NCI-H187 (cell line): ENCODE measurements at places on chromosomes 1 and 21.

- DNase-seq, result no peak
Observed at GRCh38 chr1:119000371-119001180, 12.4 kb upstream of the TBX15 start.

DNA sequence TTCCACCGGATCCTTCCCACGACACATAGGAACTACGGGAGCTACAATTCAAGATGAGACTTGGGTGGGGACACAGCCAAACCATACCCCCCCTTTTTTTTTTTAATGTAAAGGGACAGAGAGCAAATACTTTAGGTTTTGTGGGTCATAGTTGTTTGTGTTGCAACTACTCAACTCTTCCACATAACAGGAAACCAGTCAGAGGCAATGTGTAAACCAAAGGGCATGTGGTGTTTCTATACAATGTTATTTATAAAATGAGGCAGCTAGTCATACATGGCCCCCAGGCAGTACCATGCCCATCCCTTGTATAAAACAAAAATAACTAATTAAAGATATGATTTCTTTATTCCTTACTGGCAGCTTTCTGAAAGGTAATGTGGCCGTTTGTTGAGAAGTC is 845.4 kb upstream of the ADAMTS5 start:
- no peak for DNase-seq

DNA sequence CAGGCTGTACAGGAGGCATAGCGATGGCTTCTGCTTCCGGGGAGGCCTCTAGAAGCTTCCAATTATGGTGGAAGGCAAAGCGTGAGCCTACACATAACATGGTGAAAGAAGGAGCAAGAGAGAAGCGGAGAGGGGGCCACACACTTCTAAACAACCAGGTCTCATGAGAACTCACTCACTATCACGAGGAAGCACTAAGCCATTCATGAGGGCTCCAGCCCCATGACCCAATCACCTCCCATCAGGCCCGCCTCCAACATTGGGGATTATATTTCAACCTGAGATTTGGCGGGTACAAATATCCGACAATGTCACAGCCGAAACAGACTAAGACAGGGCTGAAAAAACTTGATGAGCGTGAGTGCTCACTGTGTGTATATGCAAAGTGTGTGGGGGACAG is 89.3 kb upstream of the CNIH3 start:
- DNase-seq, result no peak

DNA sequence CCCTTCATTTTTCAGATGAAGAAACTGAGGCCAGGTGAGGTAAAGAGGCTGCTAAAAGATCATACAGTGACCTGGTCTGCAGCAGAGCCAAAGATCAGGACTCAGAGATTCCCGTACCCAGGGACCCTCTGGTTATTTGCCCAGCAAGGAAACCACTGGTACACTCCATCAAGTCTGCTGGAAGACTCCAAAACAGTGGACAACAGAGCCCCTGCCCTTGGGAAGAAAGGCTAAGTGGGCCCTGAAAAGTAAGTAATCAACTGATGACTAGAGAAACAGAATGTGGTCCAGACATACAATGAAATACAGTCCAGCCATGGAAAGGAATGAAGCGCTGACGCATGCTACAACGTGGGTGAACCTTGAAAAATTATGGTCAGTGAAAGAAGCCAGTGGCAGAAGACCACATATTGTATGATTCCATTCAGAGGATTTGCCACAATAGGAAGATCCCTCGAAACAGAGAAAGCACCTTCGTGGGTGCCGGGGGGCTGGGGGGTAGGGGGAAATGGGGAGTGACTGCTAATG is 106.4 kb downstream of the ETS2 start:
- no peak for DNase-seq

DNA sequence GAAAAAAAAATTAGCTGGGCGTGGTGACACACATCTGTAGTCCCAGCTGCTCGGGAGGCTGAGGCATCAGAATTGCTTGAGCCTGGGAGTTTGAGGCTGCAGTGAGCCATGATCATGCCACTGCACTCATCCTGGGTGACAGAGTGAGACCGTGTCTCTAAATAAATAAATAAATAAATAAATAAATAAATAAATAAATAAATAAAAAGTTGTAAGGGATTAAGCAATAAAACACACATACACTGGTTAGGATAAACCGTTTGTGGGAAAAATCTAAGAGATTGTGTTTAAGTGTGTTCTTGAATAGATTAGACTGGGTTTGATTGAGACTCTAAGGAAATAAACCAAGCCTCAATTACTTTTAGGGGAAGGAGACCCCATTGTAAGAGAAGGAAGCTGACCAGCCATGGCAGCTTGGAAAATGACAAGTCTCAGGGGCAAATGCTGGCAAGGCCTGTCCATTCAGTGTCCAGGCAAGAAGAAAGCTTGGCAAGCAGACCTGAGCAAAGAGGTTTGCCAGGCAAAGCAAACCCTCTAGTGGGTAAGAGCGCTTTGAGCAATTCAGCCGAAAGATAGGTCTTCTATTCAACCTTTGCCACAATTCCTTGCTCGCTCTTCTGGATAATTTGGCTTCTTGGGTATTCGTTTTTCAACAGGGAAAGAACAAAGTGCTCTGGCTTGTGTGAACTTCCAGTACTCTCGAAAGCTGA is 106.9 kb upstream of the SERBP1 start:
- DNase-seq, result no peak

DNA sequence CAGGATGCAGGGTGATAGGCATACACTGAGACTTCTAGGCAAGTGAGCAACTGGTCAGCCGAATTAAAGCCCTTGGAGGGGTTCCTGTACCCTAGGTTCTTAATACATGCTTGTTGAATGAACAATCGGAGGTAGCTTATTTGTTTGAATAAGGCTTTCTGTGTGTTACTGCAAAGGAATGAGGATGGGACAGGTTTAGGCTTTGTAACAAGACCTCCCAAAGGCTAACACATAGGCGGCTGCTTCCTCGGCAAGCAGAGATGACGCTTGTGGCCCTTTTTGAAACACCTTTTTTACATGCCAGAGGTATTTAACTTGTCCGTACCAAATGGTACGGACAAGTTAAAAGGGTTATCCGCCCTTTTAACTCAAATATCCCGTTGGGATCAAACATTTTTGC is 511.6 kb downstream of the KIF26B start:
- no peak for DNase-seq

DNA sequence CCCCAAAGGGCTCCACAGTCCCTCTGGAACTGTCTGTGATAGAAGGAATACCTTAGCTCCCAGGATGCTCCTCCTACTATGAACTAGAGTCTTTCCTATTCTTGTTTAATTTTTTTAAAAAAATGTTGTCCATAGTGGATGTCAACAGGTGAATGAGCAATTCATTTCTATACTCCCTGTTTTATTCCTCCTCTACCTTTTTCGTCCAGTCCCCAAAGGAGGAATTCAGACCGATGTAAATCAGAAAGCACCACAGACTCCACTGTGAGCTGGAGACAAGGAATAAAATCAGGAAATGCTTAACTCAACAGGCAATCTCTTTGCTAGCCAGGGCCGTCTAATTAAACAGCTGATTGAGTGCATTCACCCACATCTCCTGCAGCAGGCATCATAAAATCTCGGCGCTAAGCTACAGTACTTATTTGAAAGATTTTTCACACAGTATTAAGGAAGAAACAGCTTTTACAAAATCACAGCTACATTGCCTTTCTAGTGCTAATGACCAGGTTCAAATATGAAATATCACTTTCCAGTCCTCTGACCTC is 381.6 kb downstream of the SIPA1L2 start:
- DNase-seq, result no peak

GRCh38 chr1:22958556-22958955 is 14.1 kb downstream of the LACTBL1 start:
- DNase-seq, result no peak

GRCh38 chr1:173479649-173480048 is 2.5 kb downstream of the PRDX6 start:
- no peak for DNase-seq

GRCh38 chr1:235336903-235337302 is 8.5 kb downstream of the GGPS1 start:
- no peak for DNase-seq

DNA sequence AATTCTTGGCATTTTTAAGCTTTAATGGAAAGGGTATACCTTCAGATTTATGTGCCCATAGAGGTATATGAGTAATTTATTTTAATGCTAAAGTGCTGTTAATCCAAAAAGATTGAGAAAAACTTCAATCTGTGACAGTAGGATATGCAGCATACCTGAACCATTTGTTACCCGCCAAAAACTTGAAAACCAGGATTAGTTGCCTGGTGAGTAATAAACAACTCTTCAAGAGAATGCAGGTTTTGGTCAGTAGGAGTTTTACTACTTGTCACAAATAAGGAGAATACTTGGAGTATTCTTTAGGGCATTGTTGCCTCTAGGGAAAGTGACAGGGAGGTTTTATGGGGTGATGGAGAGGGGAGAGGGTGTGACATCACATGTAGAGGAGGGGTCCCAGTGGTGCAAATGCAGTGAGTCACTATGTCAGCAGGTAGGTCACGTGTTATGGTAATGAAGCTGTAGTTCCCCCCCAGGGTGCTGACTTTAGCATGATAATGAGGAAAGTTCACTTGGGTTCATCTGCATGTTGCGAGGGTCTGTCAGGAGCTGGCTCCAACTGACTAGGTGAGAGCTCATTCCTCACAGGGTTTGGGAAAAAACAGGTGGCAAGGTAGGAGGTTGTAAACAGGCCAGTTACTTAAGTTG is 23.1 kb downstream of the USP25 start:
- DNase-seq, result no peak

DNA sequence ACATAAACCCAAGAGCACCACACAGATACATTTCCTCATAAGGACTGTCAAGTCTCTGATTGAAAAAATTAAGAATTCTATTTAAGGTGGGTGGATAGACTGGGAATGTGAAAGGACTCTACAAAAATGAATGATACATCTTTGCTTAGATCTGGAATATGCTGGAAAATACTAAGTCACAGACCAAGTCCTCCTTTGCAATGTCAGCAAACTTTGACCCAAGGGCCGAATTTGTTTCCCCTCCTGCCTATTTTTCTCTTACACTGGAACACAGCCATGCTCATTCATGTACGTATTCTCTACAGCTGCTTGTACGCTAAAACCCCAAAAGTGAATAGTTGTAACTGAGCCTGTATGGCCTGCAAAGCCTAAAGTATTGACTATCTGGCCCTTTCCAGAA is 180.7 kb downstream of the ADSS2 start:
- no peak for DNase-seq

GRCh38 chr1:230883967-230884366 is 15.6 kb upstream of the C1orf198 start:
- DNase-seq, result no peak

DNA sequence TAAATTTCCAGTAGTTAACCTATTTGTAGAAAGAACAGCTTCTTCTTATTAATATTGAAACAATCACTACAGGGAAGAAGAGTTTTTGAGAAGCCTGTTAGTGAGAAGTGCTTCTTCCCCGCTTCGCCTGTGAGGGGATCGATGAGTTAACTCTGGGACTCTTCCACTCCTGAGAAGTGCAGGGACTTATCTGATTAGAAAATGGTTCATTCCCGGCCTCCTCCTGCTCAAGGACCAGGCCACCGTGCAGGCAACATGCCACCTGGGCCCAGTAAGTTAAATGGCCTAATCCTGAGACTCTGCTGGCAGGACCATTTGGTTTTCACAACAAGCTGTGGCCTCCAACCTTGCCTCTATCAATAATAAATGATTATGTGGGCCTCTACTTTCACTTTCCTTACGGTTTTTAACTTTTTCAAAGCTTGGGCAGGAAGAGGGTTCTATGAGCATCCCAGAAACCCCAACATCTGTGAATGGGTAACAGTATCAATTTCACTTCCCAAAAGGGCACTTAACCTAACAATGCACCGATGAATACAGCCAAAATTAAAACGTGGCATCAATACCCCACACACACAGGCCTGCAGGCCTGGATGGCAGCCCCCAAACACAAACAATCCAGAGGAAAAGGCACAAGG is 33.1 kb downstream of the SIPA1L2 start:
- no peak for DNase-seq

DNA sequence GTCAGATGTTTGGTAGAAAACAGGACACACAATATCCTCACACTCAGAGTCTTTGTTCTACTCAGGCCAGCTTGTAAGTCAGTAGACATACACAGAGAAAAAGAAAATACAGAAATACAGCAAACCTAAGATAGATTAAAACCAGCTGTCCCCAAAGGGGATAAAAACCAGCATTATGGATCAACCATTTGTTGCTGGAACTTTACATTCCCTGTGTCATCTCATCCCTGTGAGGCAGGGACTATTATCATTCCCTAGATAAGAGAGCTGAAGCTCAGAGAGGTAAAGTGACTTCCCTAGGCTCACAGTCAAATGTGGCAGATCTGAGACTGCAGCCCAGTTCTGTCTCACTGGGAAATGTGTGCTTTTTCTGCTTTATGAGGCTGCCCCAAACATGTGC is 80.7 kb downstream of the DMRTA2 start:
- DNase-seq, result no peak

GRCh38 chr1:242132121-242132817 is 133.4 kb upstream of the MAP1LC3C start:
- DNase-seq, result no peak

- no peak for DNase-seq
Observed at GRCh38 chr21:44440241-44441040, 14.9 kb upstream of the LRRC3 start.

GRCh38 chr1:165287781-165288180 is 68.7 kb downstream of the LMX1A start:
- no peak for DNase-seq

GRCh38 chr1:33244143-33244808 is 12.0 kb upstream of the ZNF362 start:
- no peak for DNase-seq

DNA sequence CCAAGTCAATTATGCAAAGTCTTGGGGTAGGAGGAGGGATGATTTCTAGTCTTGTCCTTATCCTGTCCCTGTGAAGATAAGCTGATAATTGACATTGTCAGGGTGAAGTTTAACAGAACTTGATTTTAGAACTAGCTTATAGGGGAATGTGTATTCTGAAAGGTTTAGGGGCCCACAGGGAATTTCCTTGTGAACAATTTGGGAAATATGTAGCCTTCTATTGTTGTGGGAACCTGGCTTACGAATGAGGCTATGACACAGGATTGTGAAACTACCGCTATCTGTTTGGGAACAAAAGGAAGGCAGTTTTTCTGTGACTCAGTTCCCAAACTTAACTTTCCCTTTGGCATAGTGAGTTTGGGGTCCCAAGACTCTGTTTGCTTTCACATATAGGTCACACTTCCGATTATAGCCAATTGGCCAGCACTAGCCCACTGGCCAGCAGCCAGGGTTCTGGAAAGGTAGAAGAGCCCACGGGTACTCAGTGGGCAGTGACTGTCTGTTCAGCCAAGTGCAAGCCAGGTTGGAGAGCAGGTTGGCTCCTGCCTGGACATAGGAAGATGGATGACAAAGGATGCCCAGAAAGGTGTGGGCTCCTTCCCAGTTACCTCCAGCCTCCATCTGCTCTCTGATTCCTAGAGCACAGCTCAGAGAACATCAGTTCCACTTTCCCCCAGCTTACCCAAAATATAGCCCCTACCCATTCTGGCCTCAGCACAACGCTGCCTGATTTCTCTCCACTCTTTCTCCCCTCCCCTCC is 35.5 kb downstream of the H3-3A start:
- DNase-seq, result no peak

DNA sequence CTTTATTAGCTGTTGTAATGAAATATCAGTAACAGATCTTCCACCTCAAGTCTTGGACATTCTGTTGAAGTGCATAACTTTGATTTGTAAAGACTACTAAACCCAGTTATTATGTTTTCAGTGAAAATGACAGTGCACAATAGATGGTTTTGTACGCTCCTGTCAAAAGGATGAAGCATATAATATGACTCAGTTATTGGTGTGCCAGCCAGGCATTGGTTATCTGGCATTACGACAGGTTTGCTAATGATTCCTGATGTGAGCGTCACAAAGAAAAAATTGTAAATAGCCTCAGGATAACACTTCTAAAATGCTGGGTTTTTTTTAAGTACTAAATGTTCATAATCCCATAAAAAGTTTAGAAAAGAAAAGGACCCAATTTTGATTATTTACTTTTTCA is 147.9 kb downstream of the MAGI3 start:
- DNase-seq, result no peak
